ENCODE measurements at places on chromosomes 7 and 10.
A peak's percentile ranks its signal among the peaks of the same experiment; 100 is the strongest.

DNA sequence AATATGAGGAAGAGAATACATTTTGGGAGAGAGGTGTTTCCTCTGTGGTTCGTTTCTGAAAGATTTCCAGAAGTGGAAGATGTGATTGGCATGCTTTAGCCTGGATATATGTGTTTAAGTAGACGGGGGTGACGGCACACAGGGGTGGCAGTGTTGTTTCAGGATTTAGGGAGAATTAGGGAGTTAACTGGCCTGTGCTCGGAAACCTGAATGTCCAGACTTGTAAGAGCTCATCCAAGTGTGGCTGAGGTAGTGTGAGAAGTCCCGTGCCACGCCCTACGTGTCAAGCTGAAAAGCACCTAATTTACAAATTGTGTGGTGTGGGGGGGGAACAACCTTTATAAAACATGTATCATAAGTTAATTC lies 1.1 kb downstream of the RALA start:
- DNase-seq: no peak

DNA sequence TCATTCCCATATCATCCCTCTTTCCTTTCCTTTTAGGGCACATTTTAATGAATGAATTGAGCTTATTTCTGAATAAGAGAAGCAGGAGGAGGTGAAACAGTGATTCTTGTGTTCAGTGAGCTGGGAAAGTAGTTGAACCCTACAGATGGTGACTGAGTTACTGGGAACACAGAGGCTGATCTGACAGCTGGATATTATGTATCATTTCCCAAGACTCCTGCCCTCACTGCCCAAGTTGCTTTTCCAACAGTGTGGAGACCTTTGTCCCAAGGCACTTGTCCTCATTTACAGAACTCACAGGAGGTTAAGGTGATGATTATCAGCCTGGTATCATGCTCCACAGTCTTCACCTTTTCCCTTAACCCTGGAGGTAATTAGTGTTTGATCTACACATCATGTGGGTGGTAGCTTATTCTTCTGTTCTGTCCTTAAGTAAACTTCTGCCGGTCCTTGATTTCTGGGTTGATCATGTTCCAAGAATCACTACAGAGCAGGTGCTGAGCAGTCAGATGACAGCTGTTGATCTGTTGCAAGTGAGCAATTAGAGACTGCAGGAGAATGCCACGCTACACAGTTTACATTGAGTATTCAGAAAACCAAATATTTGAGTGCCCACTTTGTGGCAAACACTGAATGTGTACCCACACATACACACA lies 2.6 kb downstream of the PRLHR start:
- peak; percentile 80 for DNase-seq

DNA sequence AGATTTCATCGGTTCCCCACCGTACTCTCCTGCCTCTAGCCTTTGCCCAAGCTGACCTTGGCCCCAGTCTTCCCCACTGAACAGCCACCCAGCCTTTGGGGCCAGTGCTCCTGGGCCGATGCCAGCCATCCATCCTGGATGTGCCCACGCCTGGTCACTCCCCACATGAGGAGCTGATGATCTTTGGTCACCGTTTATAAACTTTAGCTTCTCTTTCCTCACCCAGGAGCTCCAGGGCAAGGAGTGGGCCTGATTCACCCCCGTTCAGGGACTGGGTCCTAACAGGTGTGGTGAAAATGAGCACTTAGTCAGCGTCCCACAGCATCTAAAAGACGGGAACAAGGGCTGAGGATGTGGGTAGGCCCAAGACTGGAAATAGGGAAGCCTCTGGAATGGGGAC lies 22.9 kb downstream of the GTF2IRD1 start:
- DNase-seq: no peak

- DNase-seq: no peak
Observed at GRCh38 chr7:16755397-16755796, 1.8 kb downstream of the TSPAN13 start.

DNA sequence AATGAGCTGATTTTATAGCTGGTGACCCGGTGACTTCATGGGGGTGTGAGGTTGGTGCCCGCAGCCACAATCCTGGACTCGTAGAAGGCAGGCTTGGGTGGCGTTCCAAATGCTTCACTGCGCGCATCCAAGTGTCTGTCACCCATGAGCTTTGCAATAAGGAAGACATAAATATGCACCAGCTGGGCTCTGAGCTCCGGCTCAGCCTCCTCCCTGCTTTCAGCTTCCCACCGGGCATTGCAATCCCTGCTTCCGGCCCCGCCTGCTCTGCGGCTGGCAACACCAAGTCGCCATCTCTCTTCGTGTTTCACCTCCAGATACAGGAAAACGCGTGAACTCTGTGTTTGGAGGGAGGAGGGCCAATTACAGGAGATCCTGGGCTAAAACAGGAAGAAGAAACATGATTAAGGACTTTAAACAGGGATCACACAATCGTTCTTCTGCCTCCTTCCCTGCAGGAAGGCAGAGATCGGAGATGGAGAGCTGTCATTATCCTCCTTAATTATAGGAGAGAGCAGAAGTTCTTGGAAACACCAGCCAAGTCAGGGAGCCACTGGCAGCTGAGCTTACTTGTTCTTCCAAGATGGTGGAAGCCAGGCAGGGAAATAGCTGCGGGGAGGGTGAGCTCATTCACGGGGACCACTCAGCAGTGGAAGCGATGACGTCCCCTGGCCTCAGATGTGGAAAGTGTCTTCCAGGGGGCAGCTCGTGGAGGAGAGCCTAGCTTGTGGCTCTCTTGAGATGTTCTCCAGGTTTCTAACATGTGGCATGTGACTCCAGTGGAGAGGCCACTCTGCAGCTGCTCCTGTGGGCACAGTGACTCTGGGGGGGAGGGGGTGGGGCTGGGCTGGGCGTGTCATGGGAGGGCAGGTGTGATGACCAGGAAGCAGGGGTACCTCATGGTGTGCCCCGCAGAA lies 134.9 kb downstream of the CAMK1D start:
- peak; percentile 62 for DNase-seq

GRCh38 chr7:30206942-30207341 lies 72.2 kb downstream of the MTURN start:
- no peak for DNase-seq

DNA sequence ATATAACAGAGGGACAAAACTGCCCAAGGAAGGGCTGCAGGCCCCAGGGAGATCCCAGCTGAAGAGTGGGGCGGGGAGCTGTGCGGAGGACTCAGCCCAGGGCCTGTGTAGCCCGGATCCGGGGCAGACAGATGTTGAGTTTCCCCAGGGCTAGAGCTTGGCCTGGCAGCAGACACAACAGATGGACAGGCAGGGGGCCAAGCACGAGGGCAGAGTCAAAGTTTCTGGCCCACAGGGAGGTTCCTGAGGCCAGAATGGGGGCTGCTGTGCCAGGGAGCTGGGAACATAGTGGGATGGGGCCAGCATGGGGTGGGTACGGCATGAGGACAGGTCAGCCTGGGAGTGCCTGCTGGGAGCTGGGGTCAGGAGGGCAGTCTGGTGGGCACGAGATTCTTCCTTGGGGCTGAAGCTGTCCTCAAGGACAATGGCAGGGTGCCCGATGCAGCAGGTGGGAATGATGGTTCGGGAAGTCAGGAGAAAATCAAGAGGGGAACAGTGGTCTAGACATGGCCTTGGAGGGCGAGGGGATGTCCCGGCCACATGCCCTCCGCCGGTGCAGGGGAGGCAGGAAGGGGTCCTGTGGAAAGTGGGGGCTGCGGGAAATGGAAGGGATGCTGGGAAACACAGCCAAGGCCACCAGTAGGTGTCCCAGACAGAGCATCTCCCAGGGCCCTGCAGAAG lies 519.1 kb upstream of the FOXK1 start:
- no peak for DNase-seq

DNA sequence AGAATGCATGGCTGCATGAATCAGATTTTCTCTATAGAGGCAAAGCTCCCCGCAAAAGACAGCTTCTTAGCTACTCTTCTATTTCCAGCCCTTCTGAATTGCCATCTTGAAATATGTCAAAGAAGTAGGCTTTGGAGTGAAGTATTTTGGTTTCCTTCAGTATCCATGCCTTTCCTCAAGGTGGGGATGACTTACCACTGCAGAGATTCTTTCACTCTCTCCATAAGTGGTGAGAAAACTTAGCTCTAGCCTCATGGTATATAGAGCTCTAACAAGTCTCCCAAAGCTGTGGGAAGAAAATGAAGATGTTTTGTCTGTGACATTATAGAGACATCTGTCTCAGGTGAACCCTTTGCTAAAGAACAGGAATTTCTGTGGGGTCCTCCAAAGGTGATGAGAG lies 89.6 kb upstream of the ITGB1 start:
- DNase-seq: no peak

DNA sequence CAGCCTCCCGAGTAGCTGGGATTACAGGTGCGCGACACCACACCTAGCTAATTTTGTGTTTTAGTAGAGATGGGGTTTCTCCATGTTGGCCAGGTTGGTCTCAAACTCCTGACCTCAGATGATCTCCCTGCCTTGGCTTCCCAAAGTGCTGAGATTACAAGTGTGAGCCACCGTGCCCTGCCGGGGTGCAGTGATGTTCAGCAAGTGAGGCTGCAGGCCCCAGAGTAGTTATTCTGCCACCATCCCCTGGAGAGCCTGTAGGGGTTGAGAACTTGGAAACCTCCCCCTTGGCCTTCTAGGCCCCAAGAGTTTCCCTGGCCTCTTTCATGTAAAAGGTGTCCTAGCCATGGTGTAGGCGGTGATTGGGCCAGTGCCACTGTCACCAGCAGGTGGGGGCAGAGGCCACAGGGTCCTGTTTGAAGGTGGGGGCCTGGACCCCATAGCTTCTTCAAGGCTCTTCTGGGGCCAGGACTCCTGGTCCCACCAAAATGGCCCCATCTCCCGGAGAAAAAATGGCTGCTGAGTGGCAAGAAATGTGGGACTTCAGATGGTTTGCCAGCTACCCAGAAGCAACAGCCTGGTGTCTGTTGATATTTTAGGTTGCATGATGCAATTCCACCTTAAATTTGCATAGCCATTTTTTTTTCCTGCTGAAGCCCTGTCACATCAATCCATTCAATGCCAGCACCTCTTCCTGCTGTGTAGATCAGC lies 25.5 kb upstream of the INMT start:
- no peak for DNase-seq

DNA sequence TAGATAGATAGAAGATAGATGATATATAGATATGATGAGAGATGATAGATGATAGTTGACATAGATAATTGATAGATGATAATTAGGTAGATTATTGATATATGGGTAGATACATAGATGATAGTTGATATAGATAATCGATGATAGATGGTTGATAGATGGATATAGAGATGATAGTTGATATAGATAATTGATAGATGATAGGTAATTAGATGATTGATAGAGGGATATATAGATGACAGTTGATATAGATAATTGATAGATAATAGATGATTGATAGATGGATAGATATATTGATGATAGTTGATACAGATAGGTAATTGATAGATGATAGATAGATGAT lies 72.3 kb downstream of the PRR15 start:
- DNase-seq: no peak

- no peak for DNase-seq
Observed at GRCh38 chr10:60149003-60149402, 240.7 kb downstream of the ANK3 start.

- no peak for DNase-seq
Observed at GRCh38 chr7:142134909-142135308, 23.4 kb downstream of the MGAM2 start.

GRCh38 chr7:99142727-99143520 lies 984 bp downstream of the SMURF1 start:
- DNase-seq: peak; percentile 14

DNA sequence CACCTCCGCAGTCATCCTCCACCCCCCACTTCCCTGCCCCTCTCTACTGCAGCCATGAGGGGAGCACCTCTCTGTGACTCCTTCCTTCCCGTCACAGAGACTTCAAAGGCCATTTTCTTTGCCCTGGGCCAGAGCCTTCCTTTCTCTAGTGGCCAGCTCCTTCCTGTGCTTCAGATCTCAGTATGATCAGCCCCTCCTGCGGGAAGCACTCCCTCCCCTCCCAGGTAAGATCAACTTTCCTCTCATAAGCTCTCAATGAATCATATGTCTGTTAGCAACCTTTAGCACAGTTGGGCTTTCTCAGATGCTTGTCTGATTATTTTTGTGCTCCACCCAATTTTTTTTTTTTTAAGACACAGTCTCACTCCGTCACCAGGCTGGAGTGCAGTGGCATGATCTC lies 241.0 kb upstream of the PRSS1 start:
- DNase-seq: no peak

DNA sequence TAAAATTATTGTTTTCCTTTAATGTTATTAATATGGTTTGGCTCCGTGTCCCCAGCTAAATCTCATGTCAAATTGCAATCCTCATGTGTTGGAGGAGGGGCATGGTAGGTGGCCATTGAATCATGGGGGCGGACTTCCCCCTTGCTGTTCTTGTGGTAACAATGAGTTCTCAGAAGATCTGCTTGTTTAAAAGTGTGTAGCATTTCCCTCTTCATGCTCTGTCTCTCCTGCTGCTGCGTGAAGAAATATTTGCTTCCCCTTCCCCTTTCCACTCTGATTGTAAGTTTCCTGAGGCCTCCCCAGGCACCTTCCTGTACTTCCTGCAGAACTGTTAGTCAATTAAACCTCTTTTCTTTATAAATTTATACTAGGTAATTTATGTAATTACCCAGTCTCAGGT lies 27.5 kb downstream of the VIM start:
- DNase-seq: no peak

GRCh38 chr10:28906415-28906814 lies 229.1 kb downstream of the BAMBI start:
- no peak for DNase-seq

GRCh38 chr7:133853706-133854276 lies 273.3 kb upstream of the LRGUK start:
- DNase-seq: peak; percentile 45

DNA sequence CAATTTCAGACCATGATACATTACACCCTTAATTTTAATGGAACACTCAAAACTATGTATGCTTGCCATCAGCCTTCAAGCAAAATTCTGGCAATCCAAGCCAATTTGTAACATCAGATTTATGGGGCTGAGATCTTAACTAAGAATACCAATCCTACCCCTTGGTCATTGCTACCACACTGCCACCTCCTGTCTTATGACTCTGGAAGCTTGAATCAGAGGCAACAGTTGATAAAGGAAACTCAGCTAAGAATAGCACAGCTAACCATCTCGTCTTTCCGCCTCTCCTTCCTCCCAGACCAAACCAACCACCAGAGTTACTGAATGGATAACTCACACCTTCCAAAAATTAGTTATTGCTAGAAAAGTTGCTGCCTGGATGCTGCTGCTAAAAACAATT lies 7.4 kb downstream of the IGF2BP3 start:
- DNase-seq: no peak

DNA sequence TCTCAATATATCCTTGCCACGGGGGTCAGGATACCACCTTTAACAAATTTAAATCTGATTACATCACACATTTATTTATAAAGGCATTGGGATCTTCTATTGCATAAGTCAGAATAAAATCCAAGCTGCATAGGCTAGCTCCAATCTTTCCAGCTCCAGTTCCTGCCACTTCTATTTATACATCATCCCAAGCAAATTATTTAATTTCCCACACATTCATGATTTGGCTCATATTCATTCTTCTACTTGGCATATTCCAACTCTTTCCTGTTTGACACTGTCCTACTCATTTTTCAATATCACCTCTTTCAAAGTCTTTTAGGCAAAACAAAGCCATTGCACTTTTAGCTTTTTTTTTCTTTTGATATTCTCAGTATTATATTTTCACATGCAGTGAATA lies 579.0 kb upstream of the FZD8 start:
- DNase-seq: no peak

GRCh38 chr10:123274306-123275135 lies 120.3 kb downstream of the BUB3 start:
- peak; percentile 53 for DNase-seq

Data from NCI-H510A treated with DMSO at 0.1 percent for 48 hours (cell line).